ENCODE measurements at places on chromosomes 16 and 17.

DNA sequence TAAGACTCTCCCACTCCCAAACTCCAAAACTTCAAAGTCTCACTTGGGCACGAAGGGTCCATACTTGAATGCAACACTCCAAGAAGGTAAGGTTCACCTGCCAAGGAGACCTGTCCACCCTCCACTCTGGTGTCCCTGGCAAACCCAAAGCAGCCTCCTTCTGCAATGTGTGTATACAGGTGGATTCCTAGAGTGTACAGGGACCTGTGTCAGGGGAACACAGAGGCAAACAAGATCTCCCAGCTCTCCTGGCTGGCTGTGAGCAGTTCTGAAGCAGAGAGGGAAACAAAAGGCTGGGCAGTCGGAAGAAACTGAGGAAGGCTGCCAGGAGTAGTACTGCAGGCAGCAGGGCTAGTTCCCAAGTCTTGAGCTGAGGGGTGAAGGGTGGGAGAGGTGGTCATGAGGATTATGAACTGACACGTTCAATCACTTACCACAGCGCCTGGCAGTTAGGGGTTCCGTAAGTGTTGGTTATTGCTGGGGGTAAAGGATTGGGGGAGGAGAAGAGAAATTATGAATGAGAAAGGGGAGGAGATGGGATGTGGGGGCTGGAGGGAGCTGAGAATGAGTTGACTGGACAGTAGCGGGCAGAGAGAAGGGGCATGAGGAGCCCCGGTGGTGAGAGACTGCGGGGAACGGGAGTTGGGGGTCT is 795 bp downstream of the KCTD13 start:
- no peak for DNase-seq

DNA sequence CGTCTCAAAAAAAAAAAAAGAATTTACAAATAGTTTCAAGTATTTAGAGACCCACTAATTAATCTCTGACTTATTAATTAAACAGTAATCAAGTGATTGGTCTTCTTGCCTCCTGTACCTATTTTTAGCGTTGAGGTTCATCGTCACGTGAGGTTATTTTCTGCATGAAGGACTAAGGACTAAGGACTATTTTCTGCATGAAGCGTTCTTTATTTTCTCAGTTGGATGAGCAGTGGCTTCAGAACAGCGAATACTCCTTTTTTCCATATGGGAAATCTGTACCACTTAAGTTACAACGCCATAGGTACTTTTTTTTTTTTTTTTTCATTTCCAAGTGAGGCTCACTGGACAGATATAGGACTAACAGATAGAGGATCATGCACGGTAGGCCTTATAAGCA is 224.9 kb downstream of the CNTNAP4 start:
- DNase-seq = no peak

DNA sequence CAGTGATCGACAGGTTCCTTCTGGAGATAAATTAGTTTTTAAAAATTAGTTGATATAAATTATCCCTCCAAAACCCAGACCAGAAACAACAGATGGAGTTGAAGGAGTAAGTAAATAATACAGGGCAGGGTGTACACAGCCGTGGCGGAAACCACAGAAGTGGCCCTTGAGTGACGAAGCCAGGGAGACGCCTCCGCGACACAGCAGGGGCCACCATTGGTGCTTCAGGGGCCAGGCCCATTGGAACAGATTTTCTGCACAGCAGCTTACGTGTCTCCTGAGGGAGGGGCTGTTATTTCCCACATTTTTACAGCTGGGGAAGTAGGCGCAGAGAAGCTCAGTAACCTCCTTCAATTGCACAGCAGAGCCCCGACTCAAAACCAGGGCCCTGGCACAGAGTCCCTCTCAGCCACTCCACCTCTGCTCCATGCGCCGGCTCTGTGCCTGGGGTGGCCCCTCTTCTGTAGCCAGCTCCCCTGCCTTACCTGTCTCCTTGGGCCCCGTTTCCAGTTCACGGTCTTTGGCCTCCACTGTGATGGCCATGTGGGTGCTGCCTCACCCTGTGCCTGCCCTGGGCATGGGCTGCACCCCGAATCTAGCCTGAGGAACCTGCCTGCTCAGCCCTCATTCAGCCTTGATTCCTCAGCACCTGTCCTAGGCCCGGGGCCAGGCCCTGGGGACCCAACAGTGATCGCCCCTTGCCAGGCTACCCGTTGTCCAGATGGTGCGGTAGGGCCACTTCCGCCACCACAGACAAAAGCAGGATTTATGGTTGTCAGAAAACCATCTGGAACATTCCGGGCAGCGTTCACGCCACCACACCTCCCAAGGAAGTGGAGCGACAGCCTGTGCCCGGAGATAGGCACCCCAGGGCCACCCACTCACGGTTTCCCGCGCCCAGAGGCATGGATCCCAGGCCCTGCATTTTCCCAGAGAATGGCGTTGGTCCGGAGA is 128.5 kb upstream of the GSE1 start:
- no peak for DNase-seq

DNA sequence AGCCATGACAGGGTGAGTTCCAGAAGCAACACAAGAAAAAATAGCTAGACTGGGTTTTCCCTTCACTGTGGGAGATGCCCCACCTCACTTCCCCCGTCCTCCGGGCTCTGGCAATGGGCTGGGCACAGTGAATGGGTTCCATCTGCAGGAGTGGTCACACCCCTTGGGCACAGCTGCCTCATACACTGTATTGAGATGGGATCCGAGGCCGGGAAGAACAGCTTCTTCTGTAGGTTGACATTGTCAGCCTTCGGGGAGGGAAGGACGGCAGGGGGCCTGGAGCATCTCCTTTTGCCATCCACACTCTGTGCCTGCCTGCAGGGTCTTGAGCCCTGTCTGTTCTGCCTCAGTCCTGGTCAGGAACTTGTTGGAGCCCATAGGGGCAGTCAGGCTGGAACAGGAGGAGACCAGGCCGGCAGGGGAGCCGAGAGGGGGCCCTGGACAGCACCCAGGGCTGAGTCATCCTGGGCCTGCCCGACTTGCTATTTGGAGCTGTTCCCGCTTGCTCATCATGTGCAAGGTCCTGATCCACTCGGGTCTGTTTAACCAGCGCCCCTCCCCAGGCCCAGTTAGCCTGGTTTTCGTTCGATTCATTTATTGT is 286.7 kb downstream of the SEC14L1 start:
- DNase-seq = no peak

DNA sequence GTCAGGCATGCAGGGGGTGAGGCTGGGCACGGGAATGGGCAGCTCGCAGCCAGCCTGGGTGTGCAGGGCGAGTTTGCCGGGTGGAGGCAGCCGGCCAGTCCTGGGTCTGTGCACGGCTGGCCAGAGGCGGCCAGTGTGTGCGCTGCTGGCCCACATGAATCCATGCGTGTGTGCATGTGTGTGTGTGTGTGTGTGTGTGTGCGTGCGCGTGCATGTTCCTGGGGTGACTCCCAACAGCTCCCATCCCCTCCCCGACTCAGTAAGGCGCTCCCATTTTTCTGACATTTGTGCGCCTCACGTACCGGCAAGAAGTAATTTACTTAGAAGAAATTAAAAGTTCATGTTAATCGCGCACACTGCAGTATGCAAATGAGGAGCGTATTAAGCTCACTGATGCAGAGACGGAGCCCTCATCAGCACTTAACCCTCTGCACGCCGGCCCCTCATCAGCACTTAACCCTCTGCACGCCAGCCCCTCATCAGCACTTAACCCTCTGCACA is 55.4 kb upstream of the ACSF3 start:
- no peak for DNase-seq

Data from stimulated activated CD8-positive, alpha-beta memory T cell treated with anti-CD3 and anti-CD28 coated beads, Interleukin-15, amount 100 ng/mL, for 48 hours (primary cell).